ENCODE measurements at places on chromosomes 7 and 10.

DNA sequence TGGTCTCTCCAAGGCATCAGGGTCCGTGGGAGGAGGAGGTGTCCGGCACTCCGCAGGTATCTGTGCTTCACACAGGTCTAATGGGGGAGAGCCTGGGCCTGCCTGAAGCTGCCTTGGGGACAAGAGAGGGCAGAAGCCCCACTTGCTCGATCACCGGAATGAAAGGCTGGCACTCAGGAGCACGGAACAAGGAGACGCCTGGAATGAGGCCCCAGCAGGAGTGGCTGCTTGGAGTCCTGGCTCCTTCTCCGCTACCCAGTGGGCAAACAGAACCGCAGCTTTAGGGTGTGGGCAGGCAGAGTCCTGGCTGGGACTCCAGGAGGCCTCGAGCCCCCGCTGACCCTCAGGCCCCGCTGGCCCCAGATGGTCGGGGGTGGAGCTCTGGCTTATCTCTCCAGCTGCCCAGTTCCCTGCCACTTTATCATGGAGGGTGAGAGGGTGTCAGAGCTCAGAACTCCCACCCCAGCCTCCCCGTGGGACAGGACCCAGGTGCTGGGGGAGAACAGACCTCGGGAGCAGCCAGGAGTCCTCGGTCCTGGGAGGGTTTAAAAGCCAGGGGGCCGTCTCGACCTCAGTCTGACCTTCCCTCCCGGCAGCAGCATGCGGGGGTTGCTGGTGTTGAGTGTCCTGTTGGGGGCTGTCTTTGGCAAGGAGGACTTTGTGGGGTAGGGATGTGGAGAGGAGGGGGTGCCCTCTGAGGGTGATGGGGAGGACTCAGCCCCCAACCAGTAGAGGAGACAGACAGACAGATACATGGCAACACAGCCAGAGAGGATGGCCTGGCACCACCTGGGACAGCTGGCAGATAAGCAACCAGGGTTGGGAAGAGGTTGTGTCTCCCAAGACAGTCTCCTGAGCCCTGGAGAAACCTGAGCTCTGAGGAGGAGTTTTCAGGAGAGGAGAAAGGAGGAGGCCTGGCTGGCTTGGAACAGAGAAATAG is at the start of gene CPA1:
Gene CPA1 (plus strand): TSS at position 574 of the 940 bp plus-strand sequence. CDS start 27 bp downstream, at position 601.
- peak; percentile 72 for DNase-seq

- no peak for DNase-seq
These were observed 109.1 kb downstream of the DNAJB6 start for GRCh38 chr7:157445956-157446295.

- DNase-seq: no peak
These were observed 13.6 kb downstream of the GIMAP4 start for GRCh38 chr7:150580638-150581394.

DNA sequence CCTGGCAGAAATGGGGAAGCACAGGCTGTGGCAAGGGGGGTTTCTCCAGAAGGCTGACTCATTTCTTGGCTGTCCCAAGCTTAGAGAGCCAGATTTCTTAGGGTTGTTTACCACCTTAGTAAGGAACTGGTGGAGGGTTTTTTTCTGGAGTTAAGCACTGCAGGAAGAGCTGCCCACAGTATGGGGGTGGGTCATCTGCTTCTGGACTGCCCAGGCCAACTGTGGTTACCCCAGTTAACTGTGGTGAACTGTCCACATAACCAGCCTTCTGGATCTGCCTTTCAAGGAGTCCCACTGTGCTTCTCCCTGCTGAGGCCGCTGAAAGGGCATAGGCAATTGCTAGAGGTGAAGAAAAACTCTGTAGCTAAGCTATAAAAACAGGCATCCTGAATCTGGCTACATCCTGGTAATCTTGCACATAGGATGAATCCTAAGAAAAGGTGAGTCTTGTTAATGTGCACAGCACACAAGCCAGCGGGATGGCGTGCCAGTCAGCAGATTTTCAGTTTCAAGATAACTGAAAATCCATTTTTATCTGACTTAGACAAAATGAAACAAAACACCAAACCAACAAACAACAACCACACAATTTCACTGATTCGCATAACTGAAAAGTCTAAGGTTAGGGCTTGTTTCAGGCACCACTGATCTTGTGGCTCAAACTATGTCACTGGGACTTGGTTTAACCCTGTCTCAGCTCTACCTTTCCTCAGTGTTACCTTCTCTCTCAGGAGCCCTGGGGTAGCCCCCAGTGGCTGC is 21.6 kb upstream of the TSPAN33 start:
- DNase-seq: no peak

- no peak for DNase-seq
These were observed 554.1 kb upstream of the FOXK1 start for GRCh38 chr7:4127909-4128560.

DNA sequence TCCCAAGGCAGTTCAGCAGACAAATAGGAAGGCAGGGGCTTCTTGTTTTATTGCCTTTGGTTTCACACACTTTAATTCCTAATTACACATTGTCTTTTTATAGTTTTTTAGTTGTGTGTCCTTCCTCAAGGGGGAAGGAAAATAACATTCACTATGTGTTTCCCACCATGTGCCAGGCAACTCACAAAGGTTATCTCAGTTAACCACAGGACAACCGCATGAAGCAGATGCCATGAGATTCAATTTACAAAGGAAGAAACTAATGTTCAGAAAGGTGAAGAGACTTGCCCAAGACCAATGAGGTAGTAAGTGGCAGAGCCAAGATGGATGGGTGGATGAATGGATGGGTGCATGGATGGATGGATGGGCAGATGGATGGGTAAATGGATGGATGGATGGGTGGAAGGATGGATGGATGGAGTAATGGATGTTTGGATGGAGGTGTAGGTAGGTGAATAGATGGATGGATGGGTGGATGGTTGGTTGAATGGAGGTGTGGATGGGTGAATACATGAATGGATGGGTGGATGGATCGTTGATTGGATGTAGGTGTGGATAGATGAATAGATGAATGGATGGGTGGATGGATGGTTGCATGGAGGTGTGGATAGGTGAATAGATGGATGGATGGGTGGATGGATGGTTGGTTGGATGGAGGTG is 77.9 kb downstream of the ARHGAP22 start:
- DNase-seq: no peak

- DNase-seq: no peak
These were observed 164.5 kb downstream of the HERPUD2 start for GRCh38 chr7:35530124-35531109.

GRCh38 chr7:11480143-11480542 is 351.9 kb downstream of the THSD7A start:
- DNase-seq: no peak

DNA sequence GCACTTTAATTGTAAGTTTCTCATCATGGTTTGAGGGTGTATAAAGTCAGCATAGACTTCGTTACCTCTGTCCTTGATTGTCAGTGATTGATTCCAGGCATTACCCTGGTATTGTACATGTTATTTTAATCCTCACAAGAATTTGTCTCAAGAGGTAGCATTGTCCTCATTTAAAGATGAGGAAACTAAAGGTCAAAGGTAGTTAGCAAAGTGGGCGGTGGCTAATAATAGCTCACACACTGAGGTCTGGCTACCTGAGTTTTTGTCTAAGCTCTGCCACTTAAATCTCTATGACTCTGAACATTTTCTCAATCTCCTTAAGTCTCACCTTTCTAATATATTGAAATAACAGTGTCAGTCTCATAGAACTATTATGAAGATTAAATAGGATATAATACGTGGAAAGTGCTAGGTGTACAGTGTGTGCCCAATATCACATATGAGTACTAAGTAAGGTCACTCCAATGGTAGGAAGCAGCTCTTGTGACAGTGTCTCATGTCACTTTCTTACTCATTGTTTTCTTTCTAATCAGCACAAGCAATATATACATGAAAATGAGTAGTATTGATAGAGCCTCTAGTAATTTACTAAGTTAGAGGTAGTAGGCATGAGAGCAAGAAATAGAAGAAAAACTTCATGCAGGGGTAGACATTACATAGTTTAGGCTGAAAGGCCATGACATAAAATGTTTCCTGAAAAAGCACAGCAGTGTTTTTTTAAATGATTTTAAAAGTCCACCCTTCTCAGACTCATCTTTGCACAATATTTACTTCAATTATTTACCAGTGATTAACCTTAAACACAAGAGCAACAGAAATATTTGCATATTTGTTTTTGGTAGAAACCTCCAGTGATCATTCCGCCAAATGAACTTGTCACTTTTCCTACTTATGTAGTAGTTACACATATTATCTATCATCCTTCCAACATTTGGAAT is 21.0 kb downstream of the AHR start:
- DNase-seq: no peak

DNA sequence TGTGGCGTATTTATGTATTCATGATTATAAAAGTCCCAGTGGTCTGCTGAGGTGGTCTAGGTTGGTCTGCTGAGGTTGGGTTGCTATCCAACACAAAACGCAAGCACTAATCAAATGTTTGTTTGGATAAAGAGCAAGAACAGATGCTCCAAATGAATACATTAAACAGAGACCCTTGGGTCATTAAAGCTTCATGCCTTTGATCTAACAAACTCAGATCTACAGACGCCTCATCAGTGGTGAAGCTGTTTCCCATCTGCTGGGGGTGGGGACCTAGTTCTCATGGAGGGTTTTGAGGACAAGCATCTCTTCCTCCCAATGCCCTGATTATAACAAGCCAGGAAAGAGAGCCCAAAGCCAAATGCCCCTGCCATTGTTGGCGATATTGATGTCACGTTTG is 786.7 kb downstream of the NRG3 start:
- no peak for DNase-seq

- no peak for DNase-seq
These were observed 11.6 kb downstream of the MLXIPL start for GRCh38 chr7:73612598-73613269.

GRCh38 chr10:109740436-109740835 is 182.9 kb downstream of the XPNPEP1 start:
- DNase-seq: no peak

- DNase-seq: no peak
These were observed 16.5 kb downstream of the ATE1 start for GRCh38 chr10:121911421-121911697.

DNA sequence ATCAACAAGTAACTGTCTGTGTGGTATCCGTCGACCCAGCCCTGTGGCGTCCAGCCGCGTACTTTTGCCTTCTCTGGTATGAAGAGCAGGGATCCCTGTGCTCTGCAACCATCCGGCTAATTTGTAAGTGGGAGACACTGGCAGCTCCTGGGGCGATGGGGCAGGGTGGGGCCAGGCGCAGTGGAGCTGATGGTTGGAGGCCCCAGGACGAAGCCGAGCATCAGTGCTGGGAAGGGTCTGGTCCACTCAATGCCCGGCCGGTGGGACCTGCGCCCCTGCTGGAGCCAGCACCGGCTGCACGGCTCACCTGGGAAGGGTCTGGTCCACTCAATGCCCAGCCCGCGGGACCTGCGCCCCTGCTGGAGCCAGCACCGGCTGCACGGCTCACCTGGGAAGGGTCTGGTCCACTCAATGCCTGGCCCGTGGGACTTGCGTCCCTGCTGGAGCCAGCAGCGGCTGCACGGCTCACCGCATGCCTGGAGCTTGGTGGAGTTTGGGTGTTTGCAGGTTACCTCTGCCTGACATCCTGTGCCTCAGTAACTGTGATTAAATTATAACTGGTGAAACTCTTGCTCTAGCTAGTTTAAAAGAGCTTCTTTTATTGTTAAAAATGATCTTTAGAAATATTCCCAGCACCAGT is 96.1 kb downstream of the NKX6-2 start:
- DNase-seq: no peak

GRCh38 chr7:130322615-130323014 is 22.0 kb upstream of the CPA5 start:
- no peak for DNase-seq

- DNase-seq: no peak
These were observed 79.7 kb downstream of the LRRC17 start for GRCh38 chr7:102992509-102992937.

- DNase-seq: no peak
These were observed 335.7 kb downstream of the SFMBT2 start for GRCh38 chr10:7075110-7075509.

DNA sequence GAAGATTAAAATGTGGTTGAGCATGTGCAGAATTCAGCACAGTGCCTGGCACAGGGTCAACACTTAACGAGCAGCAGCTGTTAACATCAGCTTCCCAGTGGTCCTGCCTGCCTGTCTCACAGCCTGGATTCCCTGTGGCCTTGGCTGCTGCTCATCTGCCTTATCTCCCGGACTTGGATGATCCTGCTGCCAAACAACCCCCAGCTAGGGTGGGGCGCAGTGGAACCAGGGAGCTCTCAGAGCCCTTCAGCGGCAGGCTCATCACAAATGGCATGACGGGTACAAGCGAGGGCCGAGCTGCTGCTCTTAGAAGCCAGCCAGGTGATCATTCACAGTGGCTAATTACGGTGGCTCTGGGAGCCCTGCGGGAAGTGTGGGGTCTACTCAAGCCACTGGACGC is 13.0 kb upstream of the SMARCD3 start:
- no peak for DNase-seq

GRCh38 chr10:4006051-4006450 is 221.0 kb upstream of the KLF6 start:
- DNase-seq: no peak

- no peak for DNase-seq
These were observed 27.8 kb downstream of the DIP2C start for GRCh38 chr10:661597-662222.

DNA sequence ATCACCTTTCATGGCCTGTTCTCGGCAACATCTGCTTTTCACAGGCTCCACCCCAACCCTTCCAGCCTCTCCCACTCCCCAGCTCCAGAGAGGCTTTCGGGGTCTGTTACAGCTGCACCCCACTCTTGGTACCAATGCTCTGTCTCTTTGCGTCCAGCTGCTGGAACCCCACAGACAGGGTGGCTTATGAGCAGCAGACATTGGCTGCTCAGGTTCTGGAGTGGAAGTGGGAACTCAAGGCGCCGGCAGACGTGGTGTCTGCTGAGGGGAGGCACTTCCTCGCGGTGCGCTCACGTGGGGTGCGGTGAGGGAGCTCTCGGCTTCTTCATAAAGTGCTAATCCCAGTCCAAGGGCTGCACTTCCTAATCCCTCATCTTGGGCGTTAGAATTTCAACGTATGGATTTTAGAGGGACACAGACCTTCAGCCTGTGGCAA is 185.7 kb downstream of the ELFN1 start:
- no peak for DNase-seq
